ENCODE measurements at places on chromosomes 3 and 15.

- DNase-seq, result no peak
These were observed 31.1 kb downstream of the SLC28A1 start for GRCh38 chr15:84915606-84915958.

DNA sequence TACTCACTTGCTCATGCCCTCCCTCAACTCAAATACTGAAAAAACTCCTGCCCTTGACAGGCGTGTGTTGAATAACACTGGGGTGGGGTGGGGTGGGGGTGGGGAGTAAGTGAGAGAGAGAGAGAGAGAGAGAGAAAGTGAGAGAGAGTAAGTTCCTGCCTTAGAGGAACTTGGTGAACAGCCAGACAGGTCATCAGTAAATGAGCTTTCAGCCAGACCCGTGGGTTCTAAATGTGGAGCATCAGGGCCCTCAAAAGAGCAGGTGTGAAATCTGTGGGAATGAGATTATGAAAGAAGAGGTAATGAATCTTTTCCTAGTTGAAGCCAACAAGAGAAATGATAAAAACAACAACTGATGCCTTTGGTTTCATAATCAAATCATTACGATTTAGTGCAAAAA, 134.4 kb upstream of the FAM3D start:
- no peak for DNase-seq

DNA sequence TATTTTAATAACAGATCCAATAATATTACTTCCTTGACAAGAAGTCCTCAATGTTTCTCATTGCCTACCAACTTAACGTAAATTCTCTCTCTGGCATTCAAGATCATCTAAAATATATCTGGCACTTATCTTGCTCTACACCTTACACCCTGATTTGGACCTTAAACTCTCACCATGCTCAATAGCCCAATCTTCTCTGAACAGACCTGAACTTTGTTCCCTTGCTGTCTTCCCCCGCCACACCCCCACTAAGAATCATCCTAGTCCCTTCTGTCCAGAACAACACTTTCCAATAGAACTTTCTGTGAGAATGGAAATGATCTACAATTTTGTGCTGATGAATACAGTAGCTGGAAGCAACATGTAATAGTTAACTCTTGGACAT, 44.9 kb downstream of the P2RY1 start:
- no peak for DNase-seq

GRCh38 chr3:179972881-179973423, 63.8 kb downstream of the PEX5L start:
- peak; percentile 48 for DNase-seq

GRCh38 chr15:99450896-99451358, 114.9 kb upstream of the MEF2A start:
- no peak for DNase-seq

GRCh38 chr3:52403271-52403841, 41.5 kb downstream of the SEMA3G start:
- DNase-seq, result no peak

DNA sequence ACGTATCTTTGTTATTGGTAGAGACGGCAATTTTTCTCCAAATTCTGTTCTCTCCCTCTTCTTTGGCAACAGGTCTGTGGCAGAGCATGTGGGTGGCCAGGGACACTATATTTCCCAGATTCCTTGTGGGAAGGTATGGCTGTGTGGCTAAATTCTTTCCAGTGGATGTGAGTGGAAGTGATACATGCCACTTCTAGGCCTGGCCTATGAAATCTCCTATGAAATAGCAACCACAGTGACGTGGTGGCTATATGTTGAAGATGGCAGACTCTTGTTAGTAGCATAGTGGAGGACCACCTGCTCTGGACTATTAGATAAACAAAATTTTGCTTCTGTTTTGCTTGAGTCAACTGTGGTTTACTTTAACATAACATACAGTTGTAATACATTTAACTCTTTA, 243.3 kb downstream of the IL20RB start:
- DNase-seq, result no peak

DNA sequence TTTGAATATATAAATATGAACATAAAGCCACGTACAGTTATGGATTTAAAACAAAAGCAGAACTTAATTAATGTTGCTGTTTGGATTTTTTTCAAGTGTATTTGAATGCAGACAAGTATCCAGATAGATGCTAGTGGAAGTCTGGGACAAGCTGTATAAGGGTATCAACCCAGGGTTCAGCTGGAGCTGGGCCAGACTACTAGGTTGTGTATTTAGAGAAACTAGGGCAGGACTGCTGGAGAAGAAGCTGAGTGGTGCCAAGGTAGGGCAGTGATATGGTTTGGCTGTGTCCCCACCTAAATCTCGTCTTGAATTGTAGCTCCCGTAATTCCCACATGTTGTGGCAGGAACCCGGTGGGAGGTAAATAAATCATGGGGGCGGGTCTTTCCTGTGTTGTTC, 189.8 kb upstream of the CTDSPL start:
- no peak for DNase-seq

GRCh38 chr3:107430214-107430995, 53.2 kb downstream of the CCDC54 start:
- peak; percentile 37 for DNase-seq

- no peak for DNase-seq
These were observed 983.0 kb downstream of the SI start for GRCh38 chr3:164095279-164095678.

DNA sequence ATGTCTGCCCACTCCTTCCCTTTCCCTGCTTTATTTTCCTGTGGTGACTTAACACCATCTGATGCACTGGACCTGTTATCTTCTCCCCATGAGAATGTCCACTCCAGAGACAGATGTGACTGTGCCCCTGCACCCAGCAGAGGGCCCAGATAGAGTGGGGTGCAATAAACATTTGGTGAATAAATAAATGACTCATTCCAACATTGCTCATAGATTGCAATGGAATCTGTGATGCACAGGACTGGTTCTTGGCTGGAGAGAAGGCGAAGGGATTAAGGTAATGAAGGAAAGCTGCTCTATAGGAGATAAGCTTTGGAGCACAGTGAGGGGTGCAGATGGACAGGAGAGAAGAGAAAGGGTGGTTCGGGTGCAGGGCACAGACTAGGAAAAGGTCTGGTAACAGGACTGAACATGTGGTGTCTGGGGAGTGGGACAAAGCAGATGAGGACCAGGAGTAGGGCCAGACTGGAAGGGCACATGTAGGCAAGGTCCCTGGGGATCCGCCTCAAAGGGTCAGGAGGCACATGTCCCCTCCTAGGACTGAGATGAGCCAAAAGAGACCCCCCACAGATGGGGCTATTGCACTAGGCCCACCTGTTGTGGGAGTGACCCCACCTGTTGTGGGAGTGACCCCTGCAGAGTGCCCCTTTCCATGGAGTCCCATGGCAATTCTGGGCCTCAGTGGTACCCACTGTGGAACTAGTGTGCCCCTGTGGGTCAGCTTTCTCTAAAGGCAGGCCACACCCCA, 17.5 kb upstream of the POC1A start:
- no peak for DNase-seq

- peak; percentile 87 for DNase-seq
These were observed 130.0 kb downstream of the DMXL2 start for GRCh38 chr15:51492528-51492927.

GRCh38 chr3:125023833-125024555, 31.8 kb downstream of the HEG1 start:
- no peak for DNase-seq

GRCh38 chr3:32120471-32120870, 14.1 kb downstream of the GPD1L start:
- no peak for DNase-seq

DNA sequence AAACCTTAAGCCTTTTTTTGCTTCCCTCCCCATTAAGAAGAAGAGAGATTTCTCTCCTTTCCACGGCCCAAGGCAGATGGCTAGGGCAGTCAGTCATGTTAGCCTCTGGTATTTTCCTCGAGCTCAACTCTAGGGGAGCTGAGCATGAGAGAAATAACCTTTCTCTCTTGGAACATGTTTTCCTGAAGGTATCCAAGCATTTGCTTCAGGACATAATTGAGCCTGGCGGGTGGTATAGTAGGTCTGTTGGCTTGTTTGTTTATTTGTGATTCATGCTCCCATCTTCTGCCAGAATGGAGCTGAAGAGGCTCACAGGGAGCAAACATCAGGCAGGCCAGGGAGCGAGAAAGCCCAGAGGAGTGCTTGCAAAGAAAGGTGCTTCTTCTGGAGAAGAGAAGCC, 102.5 kb downstream of the MESD start:
- DNase-seq, result peak; percentile 39

- DNase-seq, result no peak
These were observed 33.5 kb downstream of the CCDC13 start for GRCh38 chr3:42739401-42740158.

GRCh38 chr15:23877502-23878412, 190.7 kb upstream of the NDN start:
- DNase-seq, result peak; percentile 40

DNA sequence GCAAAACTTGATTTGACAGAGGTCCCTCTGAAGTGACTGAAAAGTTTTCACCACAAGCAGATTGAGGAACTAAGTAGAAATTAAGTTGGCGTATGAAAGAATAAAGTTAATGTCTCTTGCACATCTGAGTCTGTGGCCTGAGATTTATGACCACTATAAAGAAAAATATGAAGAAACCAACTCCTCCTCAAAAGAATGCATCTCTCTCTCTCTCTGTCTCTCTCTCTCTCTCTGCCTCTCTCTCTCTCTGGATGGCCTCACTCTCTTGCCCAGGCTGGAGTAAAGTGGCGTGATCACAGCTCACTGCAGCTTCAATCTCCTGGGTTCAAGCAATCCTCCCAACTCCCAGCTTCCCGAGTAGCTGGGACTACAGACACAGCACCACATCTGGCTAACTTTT, 55.2 kb downstream of the RPL22L1 start:
- DNase-seq, result no peak

- no peak for DNase-seq
These were observed 216.1 kb downstream of the NAALADL2 start for GRCh38 chr3:175075269-175075668.

DNA sequence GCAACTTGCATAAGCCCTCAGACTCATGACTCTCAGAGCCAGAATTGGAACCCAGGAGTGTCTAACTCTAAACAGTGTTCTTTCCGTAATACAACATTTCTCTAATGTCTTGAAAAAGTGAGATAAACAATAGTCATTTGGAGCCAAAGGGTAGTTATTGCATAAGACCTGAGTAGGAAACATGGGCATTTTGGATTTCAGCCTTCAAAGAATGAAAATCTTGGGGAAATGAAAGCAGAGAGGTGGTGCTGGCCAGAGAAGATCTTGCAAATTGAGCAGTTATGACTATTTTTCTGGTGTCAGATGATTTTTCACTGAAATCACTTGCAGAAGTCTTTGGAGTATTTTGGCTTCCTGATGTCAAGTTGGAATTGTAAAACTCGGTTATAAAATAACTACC, 379.4 kb downstream of the DIPK2A start:
- DNase-seq, result no peak

GRCh38 chr3:24149032-24149431, 203.9 kb downstream of the NR1D2 start:
- no peak for DNase-seq

- DNase-seq, result no peak
These were observed 47.7 kb upstream of the C2CD4B start for GRCh38 chr15:62212741-62213140.

GRCh38 chr15:31279221-31280045, 47.2 kb upstream of the KLF13 start:
- DNase-seq, result no peak

DNA sequence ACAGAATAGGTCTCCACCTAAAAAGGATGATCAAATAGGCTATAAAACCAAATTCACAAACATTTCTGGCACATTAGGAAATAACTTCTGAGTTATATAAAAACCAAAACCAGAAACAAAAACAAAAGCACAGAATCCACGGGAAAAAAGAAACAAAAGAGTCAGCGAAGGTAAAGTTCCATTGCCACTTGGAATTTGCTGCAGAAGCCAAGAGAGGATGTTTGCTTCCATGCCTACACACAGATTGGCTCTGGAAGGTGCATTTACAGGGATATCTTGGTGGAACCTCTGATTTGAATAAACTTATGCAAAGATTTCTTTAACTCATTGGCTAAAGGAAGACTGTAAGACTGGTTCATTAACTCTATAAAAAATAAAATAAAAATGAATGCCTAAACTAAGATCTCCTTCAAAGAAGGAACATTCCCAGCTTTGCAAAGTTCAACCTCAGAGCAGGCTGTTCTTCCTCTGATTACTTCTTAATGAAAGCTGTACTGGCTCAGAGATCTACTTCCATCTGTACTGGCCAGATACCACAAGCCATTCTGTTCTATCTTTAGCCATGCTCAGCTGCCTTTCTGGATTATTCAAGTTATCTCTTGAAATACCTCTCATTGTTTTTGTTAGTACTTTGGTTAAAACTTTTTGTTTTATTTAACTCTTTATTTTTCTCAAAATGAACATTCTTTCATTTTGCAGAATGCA, 537.5 kb upstream of the CCDC54 start:
- DNase-seq, result no peak

GRCh38 chr3:170839518-170840100, 30.4 kb downstream of the RPL22L1 start:
- DNase-seq, result no peak

DNA sequence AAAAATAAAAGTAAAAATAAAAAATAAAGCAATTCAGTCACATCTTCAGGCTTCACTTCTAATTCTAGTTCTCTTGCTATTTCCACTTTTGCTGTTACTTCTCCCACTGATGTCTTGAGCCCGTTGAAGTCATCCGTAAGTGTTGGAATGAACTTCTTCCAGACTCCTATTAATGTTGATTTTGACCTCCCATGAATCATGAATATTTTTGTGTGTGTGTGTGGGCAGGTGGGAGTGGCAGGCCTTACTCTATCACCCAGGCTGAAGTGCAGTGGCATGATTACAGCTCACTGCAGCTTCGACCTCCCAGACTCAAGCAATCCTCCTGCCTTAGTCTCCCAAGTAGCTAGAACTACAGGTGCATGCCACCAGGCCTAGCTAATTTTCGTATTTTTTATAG, 10.7 kb downstream of the USP4 start:
- no peak for DNase-seq

DNA sequence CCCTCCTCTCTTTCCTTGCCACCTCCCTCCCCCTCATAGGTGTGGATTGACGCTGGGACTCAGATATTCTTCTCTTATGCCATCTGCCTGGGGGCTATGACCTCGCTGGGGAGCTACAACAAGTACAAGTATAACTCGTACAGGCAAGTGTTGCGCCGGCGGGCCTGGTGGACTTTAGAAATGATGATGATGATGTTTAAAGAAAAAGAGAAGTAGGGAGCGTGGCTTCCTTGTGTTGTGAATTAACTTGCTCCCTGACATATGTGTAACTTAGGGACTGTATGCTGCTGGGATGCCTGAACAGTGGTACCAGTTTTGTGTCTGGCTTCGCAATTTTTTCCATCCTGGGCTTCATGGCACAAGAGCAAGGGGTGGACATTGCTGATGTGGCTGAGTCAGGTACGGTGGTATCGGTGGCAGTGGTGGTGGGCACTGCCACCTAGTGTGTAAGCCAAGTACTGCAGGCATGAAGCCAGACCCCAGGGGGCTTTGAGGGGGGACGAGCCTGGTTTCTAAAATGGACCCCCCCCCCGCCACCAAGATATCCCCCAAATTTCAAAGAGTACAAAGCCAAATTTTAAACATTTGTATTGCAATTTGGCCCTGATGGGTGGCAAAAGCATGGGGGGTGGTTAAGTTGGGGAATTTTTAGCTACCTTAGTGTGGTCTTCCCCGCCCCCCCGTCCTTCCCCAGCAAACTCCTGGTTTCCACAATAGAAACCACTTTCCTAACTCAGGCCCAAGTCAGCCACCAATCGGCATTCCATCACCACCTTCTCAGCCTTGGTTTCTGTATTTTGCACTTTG, 65.6 kb downstream of the SLC6A6 start:
- DNase-seq, result no peak
